NCI-H1092 (cell line): ENCODE measurements at places on chromosomes 11 and 22.

DNA sequence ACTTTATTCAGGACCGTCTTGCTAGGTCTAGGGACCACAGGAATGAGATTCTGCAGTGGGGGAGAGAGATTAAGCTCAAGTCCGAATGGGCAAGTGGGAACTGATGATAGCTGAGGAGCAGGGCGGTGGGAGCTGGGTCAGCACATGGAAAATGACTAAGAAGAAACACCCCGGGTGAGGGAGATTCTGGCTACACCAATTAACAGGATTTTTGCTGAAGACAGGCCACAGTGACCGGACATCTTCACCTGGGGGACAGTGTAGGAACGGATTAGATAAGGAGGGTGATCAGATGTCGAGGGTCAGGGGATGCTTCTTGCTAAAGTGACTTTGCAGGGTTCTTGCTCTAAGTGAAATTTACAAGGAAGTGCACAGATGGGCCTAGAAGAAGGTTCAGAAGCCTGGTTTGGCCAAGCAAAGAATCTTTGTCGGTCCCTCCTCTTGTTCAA, 8.5 kb upstream of the DGCR8 start:
- DNase-seq: no peak

DNA sequence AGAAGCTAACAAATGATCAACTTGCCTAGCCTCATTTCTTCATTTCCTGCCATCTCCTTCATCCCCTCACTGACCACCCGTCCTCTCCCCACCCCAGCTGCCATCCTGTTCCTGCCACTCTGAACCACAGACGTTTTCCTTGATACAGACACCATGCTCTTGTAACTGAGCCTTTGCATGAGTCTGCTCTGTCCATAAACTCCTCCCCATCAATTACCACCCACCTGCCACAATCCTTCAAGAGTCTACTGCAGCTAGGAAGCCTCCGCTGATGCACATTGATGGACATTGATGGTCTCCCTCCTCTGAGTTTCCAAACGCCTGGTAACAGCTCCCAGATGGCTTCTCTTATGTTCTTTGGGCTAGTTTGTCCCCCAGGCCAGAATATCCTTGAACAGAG, 193.8 kb downstream of the DBX1 start:
- DNase-seq: no peak

DNA sequence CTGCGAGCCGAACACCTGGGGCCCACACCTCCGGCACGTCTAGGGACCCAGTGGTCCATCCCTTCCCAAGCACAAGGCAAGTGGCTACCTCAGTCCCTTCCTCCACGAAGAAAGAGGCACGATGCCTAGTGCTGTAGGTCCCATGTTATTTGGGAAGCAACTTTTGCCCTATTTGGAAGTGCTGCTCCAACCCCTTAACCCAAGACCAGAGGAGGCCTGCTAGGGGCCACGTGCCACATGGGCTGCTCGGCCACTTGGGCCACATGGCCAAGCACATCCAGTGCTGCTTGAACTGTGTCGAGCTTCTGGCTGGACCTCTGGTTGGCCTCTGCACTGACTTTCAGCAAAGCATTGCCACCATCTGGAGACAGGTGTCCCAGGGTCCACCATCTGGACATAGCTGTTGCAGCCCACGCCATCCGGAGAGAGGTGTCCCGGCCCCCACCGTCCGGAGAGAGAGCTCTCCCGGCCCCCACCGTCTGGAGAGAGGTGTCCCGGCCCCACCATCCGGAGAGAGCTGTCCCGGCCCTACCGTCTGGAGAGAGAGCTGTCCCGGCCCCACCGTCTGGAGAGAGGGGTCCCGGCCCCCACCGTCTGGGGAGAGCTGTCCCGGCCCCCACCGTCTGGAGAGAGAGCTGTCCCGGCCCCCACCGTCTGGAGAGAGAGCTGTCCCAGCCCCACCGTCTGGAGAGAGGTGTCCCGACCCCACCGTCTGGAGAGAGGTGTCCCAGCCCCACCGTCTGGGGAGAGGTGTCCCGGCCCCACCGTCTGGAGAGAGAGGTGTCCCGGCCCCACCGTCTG, 6.5 kb upstream of the B4GALNT4 start:
- no peak for DNase-seq

GRCh38 chr11:64007160-64007628, 21.0 kb downstream of the OTUB1 start:
- DNase-seq: no peak

DNA sequence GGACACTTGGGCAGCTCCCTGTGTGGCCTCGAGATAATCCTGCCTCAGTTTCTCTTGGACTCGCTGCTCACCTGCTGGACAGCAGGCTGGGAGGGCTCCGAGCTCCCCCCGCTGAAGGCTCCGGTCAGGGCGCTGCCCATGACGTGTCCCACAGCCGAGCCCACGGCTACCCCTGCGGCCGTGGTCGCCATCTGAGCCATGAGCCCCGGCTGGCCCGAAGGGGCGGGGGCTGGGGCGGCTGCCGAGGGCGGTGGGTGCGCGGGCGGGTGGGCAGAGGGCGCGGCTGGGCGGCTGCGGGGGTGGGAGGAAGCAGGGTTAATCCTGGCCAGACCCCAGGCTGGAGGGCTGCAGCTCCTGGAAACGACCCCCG, 484 bp downstream of the CHCHD10 start:
- DNase-seq: no peak

GRCh38 chr22:23525510-23525909, 54.6 kb downstream of the IGLL1 start:
- no peak for DNase-seq
